ENCODE measurements at places on chromosomes 3 and 15.

- no peak for DNase-seq
Measured at GRCh38 chr15:48060396-48060795, 60.4 kb upstream of the SLC24A5 start.

DNA sequence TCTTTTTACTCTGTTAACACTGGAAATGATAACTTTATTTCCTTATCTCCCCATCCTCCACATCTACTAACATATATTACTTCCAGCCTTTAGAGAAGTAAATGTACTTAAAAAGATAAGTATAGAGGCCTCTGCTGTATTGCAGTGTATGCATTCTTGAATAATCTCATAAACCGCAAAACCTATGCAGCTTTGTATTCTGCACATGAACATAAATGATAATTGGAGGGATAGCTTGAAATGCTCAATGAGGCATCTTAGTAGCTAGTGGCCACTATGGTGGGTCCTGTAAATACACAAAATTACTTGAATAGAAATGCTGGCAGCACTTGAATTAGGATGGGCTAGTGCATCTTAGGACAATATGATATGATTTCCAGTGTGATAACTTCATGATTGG, 77.0 kb downstream of the LYSMD4 start:
- DNase-seq: no peak

- DNase-seq: no peak
Measured at GRCh38 chr3:143855183-143855582, 6.9 kb upstream of the SLC9A9 start.

- no peak for DNase-seq
Measured at GRCh38 chr3:105504440-105504951, 137.8 kb downstream of the ALCAM start.
